ENCODE measurements at places on chromosomes 6 and 20.

DNA sequence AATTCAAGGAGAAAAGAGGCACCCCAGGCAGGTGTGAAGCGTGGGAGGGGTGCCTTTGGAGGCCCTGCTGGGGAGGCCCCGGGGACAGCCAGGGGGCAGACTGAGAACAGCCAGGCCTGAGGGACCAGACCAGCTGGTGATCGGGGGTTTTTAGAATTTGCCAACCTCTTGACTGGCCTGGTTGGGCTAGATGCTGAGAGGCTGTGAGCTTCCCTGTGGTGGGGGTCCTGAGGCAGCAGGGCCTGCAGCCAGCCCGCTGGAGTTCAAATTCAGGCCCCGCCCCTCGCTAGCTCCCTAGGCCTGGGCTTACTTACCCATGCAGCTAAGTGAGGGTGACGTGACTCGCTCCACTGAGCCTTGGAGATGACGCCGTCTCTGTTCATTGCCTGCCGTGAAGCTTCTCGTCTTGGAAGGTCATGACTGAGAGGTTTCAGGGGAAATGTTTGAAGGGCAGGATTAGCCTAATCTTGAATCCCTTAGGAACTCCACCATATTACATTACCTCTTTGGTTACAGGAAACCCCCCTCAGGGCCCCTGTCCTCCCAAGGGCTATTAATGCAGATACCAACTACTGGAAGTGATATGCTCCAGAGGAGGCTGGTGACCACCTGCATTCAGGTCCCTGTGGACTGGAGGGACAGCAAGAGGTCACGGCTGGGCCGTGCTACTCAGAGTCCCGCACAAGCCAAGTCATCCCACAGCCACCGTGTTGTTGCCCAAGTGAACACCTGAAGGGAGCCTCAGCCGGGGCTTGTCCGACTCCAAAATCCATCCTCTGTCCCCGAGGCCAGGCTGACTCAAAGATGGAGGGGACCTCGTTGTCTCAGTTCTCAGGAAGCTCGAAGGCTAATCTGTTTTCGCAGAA, 73.9 kb upstream of the DUSP22 start:
- no peak for DNase-seq

DNA sequence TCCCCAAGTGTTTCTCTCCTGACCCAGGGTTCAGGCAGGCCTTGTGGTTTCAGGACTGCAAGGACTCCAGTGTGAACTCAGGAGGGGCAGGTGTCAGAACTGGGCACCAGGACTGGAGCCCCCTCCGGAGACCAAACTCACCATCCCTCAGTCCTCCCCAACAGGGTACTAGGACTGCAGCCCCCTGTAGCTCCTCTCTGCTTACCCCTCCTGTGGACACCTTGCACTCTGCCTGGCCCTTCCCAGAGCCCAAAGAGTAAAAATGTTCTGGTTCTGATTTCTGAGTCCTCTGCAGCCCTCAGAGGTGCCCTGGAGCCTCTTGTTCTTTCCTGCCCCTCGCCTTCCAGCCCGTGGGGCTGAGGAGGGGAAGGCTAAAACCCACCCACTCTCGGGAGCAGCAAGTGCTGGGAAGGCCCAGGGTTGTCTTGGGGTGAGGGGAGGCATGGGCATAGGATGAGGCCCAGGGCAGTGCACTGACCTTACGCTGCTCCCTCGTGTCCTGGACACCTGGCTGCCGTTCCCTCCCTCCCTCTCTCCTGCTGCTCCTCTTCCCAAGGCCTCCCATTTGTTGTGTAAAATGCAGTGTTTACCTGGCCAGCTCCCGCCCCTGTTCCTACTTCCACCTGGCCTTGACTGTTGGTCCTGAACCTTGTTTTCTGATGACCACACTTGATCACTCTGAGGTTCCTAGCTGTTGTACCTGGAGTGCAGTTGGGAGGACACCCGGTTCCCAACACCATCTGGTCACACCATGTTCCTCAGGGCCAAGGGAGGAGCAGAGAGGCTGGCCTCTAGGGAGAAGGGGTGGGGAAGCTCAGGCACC, 9.9 kb downstream of the CNPY3 start:
- no peak for DNase-seq

- no peak for DNase-seq
These were observed 437.8 kb downstream of the CDC5L start for GRCh38 chr6:44825273-44825672.

- no peak for DNase-seq
These were observed 31.3 kb downstream of the ZMYND8 start for GRCh38 chr20:47325242-47325641.

GRCh38 chr6:10837622-10837994, 731 bp downstream of the MAK start:
- DNase-seq: no peak

- no peak for DNase-seq
These were observed 14.9 kb downstream of the NT5E start for GRCh38 chr6:85464722-85465150.

- no peak for DNase-seq
These were observed 10.3 kb upstream of the MAS1 start for GRCh38 chr6:159880412-159880975.

DNA sequence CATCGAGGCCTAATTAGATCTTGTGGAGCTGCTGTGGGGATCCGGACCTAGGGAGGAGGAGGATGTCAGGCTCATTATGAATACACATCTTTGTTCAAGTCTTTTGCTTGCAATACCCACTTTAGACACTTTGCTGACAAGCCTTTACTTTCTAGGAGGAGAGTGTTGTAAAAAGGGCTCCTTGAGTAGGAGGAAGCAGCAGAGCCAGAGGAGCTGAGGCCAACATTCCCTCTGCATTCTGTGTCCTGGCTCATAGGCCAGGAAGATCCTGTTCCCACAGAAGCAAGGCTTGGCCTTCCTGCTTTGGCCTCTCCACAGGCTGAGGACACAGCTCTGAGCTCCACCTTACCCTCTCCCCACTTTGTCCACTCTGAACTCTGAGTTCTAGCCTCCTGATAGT, 67.1 kb downstream of the TPD52L1 start:
- no peak for DNase-seq

- DNase-seq: no peak
These were observed 85.3 kb upstream of the SIRPA start for GRCh38 chr20:1809611-1810510.

- DNase-seq: no peak
These were observed 43.6 kb upstream of the IER3 start for GRCh38 chr6:30787954-30788353.

GRCh38 chr6:93676581-93676980, 257.2 kb upstream of the EPHA7 start:
- DNase-seq: no peak

GRCh38 chr20:49306903-49307620, 29.2 kb upstream of the ZNFX1 start:
- no peak for DNase-seq

DNA sequence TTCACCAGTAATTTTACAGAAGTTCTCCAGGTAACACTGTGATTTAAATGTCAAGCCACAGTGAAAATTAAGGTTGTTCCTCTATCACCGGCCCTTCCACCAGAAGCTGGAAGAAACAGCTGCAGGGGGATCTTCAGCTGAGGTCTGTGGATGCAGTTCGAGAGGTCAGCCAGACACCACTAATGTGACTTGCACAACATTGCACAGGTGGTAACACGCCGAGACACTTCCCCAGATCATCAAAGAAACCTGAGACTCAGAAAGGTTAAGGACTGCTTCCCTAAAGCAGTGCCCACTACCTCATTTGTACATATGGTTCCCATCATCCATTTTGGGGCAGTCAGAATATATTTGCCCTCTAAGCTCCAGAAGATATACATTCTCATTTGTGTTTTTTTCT, 8.1 kb upstream of the SERPINB9 start:
- DNase-seq: peak; percentile 36

DNA sequence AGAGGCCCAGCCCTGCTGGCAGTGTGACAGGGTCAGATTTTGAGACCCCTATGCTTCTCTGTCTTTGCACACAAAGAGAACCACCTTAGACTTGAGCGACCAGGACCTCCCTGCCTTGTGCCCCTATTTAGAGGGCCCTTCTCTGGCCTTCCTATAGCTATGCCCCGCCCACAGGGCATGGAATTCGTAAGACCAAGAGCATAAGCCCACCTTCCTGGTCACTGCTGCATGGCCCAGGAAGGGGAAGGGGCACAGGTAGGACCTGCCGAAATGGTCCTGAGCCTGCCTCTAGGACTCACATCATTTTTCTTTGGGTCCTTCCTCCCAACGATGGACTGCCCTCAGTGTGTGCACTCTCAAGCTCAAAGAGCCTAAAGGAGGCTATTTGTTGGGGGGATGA, 65.1 kb upstream of the SRSF6 start:
- DNase-seq: no peak

DNA sequence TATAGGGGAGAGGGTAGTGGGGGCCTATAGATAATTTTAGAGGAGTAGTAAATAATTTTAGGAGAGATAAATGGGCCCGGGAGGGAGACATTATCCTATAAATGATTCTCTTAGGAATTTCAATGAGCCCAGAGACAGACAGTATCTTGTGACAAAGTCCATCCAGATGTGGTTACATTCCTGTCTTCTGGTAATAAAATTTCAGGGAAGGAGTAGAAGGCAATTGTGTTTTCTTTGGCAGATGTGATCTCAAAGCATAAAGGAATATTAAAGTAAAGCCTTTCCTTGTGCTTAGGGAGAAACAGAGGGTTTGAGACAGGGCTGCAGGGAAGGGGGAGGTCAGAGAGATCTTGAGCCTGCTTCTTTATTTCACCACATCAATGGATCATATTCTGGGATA, 979.8 kb upstream of the GJE1 start:
- DNase-seq: no peak

Measured in activated effector memory CD4-positive, alpha-beta T cell treated with anti-CD3 and anti-CD28 coated beads, Interleukin-2, amount 50 U/mL, for 16 hours (primary cell).